ENCODE measurements at places on chromosomes 16 and 17.

GRCh38 chr16:80092681-80093080 lies 448.1 kb upstream of the DYNLRB2 start:
- DNase-seq: no peak

- DNase-seq: no peak
Observed at GRCh38 chr16:28946681-28947080, 4.1 kb upstream of the NFATC2IP start.

DNA sequence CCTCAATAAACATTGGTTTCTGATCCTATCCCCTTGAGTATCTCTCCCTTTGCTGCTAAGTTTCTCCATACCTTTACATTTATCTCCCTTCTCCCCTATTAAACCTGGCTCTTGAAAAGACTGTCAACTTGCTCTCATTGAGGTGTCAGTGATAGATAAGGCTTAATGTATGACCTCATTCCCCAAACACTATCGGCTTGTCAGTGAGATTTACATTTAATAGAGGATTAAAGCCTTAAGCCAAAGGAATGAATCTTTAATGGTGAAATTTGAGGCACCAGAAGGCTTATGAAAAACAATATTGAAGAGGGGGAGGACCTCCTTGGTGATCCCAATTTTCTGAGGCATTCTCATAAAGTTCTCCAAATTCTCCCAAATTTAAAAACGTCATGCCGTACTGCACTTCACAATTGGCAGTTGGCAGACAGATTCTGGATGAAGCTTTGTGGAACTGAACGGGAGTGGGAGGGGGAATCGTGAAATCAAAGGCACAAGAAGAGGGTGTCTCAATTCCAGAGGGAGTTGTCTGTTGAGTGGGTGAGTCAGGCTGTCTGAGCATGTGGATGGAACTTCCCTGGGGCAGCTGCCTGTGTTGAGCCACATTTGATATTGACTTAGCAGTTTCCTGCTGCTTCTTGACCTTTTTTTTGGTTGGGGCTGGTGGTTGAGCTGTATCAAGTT lies 478.8 kb downstream of the NPIPA7 start:
- DNase-seq: no peak

DNA sequence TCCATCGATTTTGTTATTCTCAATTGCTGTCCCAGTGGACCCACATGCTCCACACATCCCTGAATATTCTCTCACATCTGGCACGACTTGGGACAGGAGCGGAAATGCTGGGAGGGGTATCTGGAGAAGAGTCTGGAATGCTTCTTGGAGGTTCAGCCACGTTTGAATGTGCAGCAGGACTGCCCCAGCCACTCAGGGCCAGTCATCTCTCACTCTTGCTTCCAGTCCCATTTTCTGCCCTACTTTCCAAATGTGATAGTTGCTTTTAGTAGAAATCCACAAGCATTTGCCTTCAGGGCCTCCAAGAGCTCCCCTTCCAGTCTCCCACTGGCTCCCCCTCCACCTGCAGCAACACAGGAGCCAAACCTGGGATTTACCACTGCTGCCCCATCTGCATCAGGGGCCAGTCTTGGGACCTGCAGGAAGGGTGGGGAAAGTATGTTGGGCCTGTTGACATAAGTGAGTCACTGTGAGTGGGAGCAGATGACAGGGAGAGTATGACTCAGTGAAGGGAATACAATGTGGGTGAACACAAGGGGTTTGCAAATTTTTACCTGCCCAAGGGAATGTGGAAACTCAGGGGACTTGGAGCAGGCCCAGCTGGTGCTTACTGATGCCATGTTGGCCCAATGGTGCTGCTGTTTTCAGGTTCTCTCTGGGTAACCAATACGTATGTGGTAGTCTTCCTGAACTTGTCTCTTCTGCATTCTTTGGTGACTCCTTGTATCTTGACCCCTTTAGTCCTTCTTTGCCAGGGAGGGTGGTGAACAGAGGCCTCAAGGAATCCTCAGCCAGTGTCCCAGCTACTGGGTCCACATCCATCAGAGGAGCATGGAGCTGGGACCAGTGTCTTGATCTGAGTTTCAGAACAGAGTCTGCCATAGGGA lies 78.8 kb upstream of the CRHR1 start:
- no peak for DNase-seq

GRCh38 chr16:12805066-12805465 lies 1.4 kb upstream of the CPPED1 start:
- DNase-seq: no peak

- no peak for DNase-seq
Observed at GRCh38 chr17:79789943-79790804, 6.7 kb downstream of the CBX8 start.

All from activated CD4-positive, alpha-beta T cell treated with anti-CD3 and anti-CD28 coated beads, Interleukin-2, amount 50 U/mL, for 1 hour (primary cell).